ENCODE measurements at places on chromosomes 4 and X. TPM values are rescaled to one million over a fixed set of nuclear protein-coding genes. Genes with fewer than 3 reads are reported as not detected.
A peak's percentile ranks its signal among the peaks of the same experiment; 100 is the strongest.

DNA sequence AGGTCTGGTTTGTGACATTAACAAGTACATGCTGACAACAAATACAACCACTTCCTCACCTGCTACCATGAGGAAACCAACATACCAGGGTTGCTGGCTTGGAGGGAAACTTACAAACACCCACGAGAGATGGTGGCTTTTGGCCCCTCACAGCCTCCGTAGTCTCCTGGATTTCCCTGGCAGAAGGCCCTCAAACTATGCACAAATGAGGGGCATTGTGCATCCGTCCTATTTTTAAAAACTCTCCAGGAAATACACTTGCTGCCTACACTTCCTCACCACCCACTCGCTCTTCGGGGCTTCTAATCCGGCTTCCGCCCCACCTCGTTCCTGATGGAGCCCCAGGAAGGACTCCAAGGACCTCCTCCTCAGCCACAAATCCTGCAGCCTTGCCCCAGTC is 355.0 kb upstream of the GATB start:
- no peaks in the 10 kb centered on the region for H3K4me1 ChIP-seq
- no peak overlapping the region for H3K27ac ChIP-seq
- no peak for DNase-seq
- H3K4me3 ChIP-seq: no peak overlapping the region
- no peaks in the 10 kb centered on the region for H3K36me3 ChIP-seq

- peaks cover 2% of the 10 kb centered on the region for H3K36me3 ChIP-seq
- DNase-seq: no peak
- H3K27ac ChIP-seq: no peak overlapping the region
These were observed 29.8 kb downstream of the SLC9A6 start for GRCh38 chrX:136015016-136015415.

DNA sequence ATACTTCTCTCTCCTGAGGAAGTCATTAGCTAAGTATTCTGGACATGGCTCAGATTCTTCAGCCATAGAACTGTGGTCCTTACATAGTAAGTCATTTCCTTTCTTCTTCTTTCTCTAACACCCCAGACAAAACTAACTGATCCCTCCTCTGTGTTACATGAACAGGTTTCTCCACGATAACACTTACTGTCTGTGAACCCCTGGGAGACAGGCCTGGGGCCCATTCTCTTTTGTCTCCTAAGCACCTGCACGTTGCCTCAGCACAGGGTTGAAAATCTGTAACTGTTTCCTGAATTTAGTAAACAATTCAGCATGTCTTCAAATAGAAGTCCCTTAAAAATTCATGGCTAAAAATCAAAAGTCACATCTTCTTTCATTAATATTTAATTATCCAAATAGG is 24.7 kb downstream of the APBB2 start:
- DNase-seq: no peak
- no peak overlapping the region for H3K4me3 ChIP-seq
- no peak overlapping the region for H3K27ac ChIP-seq

PRRG1 gene
- 29.2 TPM for polyA plus RNA-seq

- H3K4me1 ChIP-seq: no peaks in the 10 kb centered on the region
- no peaks in the 10 kb centered on the region for H3K36me3 ChIP-seq
- no peak overlapping the region for H3K4me3 ChIP-seq
- no peaks in the 10 kb centered on the region for H3K27me3 ChIP-seq
These were observed 273.7 kb upstream of the TECRL start for GRCh38 chr4:64682946-64683345.

- H3K27me3 ChIP-seq: peaks cover 2% of the 10 kb centered on the region
- no peak overlapping the region for H3K4me3 ChIP-seq
- H3K27ac ChIP-seq: no peak overlapping the region
- no peaks in the 10 kb centered on the region for H3K4me1 ChIP-seq
These were observed 73.9 kb downstream of the AMOT start for GRCh38 chrX:112766774-112767173.

DNA sequence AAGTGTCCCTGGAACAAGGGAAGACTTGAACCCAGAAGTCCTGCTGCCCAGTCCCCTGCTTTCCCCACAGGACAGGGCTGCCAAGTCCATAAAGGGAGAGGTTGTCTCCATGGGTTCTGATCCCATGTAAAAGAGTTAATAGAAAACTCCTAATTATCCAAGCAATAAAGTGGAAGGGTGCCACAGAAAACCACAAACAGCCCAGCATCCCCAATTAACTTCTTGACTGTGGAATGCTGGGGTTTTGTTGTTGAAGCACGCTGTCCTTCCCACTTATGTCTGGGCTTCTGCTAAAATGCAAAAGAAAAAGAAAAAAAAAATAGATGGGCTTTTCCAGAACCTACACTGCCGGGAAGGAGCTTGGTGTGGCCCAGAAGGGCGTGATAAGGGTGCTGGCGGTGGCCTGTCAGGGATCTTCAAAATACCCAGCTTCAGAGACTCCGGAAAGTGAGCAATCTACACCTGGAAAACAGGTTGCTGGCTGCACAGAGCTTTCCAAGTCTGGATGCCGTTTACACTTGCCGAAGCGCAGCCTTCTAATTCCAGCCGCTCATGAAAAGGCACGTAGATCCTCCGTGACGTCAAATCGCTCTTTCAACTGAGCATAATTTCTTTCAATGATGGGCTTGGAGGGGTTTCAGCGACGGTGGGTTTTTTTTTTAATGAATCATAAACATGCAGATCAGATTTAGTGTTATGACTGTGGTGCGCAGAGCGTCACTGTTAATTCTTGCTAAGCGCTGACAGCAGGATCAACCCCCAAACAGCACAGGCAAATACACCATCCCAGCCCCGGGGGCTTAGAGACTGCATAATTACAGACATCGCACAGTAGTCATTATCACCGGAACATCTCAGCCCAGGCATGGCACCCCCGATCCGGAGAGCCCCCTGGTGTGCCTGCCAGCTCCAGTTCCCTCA is 197.6 kb downstream of the BCOR start:
- H3K4me1 ChIP-seq: peaks cover 49% of the 10 kb centered on the region
- no peak overlapping the region for H3K4me3 ChIP-seq
- H3K27ac ChIP-seq: no peak overlapping the region
- no peaks in the 10 kb centered on the region for H3K36me3 ChIP-seq

GRCh38 chr4:122668241-122668640 is 47.4 kb upstream of the IL21 start:
- H3K4me3 ChIP-seq: no peak overlapping the region
- no peak overlapping the region for H3K27ac ChIP-seq
- H3K36me3 ChIP-seq: no peaks in the 10 kb centered on the region
- no peaks in the 10 kb centered on the region for H3K27me3 ChIP-seq
- DNase-seq: peak; percentile 26

DNA sequence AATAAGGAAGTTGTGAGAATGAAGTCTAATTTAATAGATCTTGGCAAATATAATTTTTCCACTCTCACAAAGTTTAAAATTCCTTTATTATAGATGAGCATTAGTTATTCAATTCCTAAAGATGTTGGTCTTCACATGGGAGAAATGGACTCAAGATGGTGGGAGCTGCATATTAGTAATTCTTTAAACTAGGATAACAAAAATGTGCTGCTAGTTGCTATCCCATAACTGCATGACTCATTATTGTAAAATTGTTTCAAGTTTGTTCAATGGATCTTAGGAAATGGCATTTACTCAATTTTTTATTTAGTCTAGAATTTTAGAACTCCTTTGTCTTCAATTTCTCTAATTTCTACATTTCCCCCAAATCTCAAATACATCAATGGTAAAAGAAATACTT is 155.8 kb downstream of the ATP10D start:
- H3K4me3 ChIP-seq: no peak overlapping the region
- DNase-seq: no peak
- H3K36me3 ChIP-seq: no peaks in the 10 kb centered on the region
- no peaks in the 10 kb centered on the region for H3K4me1 ChIP-seq
- no peak overlapping the region for H3K27ac ChIP-seq

DNA sequence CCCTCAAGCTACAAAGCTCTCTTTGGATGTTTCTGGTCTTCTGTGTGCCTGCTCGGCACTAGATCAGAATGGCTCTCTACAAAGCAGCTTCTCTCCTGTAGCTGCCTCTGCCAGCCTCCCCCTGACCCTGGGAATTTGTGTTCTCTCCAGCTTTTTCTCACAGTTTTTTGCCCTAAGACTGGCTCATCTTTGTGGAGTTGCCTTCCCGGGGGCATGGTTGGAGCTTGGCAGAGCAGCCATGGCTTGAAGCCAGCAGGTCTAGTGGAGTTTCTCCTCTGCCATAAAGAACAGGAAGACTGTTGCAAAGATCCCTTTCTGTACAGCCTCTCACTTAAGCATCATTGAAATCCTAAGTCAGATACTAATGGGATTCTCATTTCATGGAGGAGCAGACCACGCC is 163.3 kb upstream of the MAMLD1 start:
- H3K27me3 ChIP-seq: no peaks in the 10 kb centered on the region
- H3K36me3 ChIP-seq: no peaks in the 10 kb centered on the region
- no peak for DNase-seq

DNA sequence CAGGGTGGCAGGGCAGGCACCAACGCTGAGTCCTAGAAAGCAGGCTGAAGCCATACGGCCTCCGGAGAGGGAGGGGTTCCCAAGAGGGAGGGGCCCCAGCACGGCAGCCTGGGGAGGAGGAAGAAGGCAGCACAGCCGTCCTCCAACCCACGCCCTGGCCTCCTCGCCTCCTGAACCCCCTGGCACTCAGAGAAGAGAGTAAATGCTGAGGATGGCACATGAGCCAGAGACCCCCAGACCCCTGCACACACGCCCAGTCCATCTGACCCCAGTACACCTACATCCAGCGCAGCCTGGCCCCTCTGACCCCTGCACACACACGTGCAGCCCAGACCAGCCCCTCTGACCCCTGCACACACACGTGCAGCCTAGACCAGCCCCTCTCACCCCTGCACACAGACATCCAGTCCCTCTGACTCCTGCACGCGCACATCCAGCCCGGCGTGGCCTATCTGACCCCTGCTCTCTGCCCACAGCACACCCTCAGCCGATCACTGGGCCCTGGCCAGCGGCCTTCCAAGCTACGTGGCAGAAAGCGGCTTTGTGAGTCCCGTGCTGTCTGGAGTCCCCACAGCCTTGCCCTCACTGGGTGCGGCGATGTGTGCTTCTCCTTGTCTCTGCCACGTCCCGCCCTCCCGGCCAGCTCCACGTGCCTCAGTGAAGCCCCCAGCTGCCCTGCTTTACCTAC is 18.5 kb downstream of the ATP5ME start:
- H3K4me1 ChIP-seq: no peaks in the 10 kb centered on the region
- no peak for DNase-seq
- H3K36me3 ChIP-seq: no peaks in the 10 kb centered on the region
- H3K27me3 ChIP-seq: peaks cover 14% of the 10 kb centered on the region
- no peak overlapping the region for H3K27ac ChIP-seq

SPANXB1 gene
- polyA plus RNA-seq: not detected

DNA sequence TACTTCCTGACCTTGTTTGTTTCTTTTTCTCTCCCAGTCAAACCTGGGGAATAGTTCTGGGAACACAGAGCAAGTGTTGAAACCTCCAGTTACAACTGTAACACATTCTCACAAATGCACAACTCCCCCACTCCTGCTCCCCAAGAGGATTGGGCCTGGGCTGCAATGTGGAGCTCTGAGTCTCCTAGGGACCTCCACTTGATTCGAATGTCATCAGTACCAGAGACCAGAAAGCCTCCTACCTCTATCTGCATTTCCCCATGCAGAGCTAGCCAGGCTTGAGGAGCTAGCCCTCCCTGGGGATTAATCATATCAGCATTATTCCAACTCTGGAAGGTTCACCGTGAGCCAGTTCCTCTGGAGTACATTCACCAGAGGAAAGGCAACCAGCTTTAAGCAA is 41.7 kb upstream of the CITED1 start:
- peaks cover 4% of the 10 kb centered on the region for H3K36me3 ChIP-seq
- H3K27me3 ChIP-seq: peaks cover 3% of the 10 kb centered on the region
- DNase-seq: no peak

GRCh38 chrX:45295259-45295986 is 94.7 kb upstream of the DIPK2B start:
- no peak for DNase-seq
- no peaks in the 10 kb centered on the region for H3K36me3 ChIP-seq
- peaks cover 13% of the 10 kb centered on the region for H3K27me3 ChIP-seq
- H3K4me1 ChIP-seq: no peaks in the 10 kb centered on the region
- no peak overlapping the region for H3K27ac ChIP-seq

MAGEC3 gene
- polyA plus RNA-seq: not detected

GRCh38 chr4:139556071-139556723 is at the start of gene SETD7:
Gene SETD7 (minus strand): TSS chr4:139556219. CDS start chr4:139556137, 82 bp downstream.
- H3K36me3 ChIP-seq: no peaks in the 10 kb centered on the region
- peaks cover 19% of the 10 kb centered on the region for H3K4me1 ChIP-seq
- peak within 1 kb of the TSS; percentile 71 for H3K4me3 ChIP-seq
- DNase-seq: no peak
- peaks cover 39% of the 10 kb centered on the region for H3K27me3 ChIP-seq

GPR173 gene
- polyA plus RNA-seq: 0.20 TPM

DNA sequence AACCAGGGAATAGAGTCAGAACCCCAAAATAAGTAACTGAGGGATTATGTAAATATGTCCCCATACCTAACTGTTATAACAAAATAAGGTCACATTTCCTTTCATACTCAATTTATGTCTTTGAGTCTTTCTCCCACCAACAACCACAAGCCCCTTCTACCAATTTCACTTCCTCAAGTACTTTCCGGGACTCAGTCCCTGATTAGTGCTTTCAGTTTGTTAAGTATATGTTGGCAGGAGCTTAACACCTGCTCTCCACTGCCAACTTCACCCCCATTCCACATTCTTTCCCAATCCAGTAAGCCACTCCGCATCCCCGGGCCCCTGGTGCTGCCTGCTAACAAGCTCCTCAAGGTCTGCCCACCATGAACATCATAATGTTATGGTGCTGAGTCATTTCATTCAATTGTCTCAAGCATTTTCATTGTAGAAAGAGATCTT is 71.3 kb upstream of the SPRY1 start:
- no peaks in the 10 kb centered on the region for H3K27me3 ChIP-seq
- no peak overlapping the region for H3K4me3 ChIP-seq
- no peak for DNase-seq

RIPPLY1 gene
- polyA plus RNA-seq: not detected

- DNase-seq: no peak
- H3K27me3 ChIP-seq: peaks cover 3% of the 10 kb centered on the region
- H3K4me1 ChIP-seq: no peaks in the 10 kb centered on the region
- H3K36me3 ChIP-seq: no peaks in the 10 kb centered on the region
These were observed 6.4 kb upstream of the RBMX2 start for GRCh38 chrX:130395341-130395740.

DNA sequence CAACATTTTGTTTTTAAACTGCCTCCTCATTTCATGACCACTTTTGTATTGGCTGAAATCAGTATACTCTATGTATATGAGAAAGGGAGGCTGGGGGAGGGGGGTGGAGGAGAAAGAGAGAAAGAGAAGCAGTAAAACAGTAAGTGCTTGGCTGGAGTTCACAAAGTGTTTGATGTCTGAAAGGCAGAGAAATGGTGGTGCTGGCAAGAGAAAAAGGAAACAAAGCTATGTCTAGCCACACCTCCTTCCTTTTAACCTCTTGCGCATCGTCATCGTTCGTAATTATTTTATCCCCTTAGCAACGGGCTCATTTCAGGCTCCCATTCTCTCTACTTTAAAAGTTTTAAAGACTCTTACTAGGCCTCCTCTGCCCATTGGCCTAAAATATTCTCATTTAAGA is 25.6 kb downstream of the RPA4 start:
- H3K27ac ChIP-seq: no peak overlapping the region
- no peak overlapping the region for H3K4me3 ChIP-seq
- no peaks in the 10 kb centered on the region for H3K4me1 ChIP-seq
- no peaks in the 10 kb centered on the region for H3K27me3 ChIP-seq

GRCh38 chr4:168859888-168860694 is 150.0 kb downstream of the CBR4 start:
- no peak overlapping the region for H3K4me3 ChIP-seq
- H3K4me1 ChIP-seq: peaks cover 15% of the 10 kb centered on the region
- no peaks in the 10 kb centered on the region for H3K27me3 ChIP-seq
- H3K36me3 ChIP-seq: peaks cover 31% of the 10 kb centered on the region
- DNase-seq: no peak
